Stimulated activated CD4-positive, alpha-beta T cell treated with anti-CD3 and anti-CD28 coated beads, Interleukin-4, amount 100 ng/mL, for 1 hour (primary cell): ENCODE measurements at places on chromosomes 2 and 18.

- DNase-seq: no peak
Observed at GRCh38 chr2:64338910-64339500, 115.0 kb upstream of the LGALSL start.

GRCh38 chr2:218885981-218886947, 5.6 kb downstream of the WNT10A start:
- no peak for DNase-seq

GRCh38 chr2:29074411-29074810, at the start of gene PCARE:
Gene PCARE (minus strand): TSS chr2:29074523. CDS start chr2:29074261, 262 bp downstream.
- DNase-seq: no peak

DNA sequence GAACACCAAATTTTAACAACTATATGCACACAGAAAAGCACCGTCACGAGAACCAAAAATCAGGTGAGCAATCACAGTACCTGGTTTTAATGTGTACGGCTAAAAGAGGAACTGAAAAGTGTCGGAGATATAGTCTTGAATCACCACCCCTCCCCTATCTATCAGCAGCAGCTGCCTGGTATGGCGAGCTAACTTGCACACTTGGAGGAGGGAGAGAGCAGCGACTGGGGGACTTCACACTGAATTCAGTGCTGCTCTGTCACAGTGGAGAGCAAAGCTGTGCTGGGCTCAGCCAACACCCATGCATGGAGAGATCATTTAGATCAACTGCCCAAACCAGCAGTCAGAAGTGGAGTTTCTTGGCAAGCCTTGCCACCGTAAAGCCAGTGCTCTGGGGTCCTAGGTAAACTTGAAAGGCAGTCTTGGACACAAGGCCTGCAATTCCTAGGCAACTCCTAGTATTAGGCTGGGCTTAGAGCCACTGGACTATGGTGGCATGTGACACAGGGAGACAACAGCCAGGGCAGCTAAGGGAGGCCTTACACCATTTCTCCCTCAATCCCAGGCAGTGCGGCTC, 89.2 kb upstream of the CD226 start:
- no peak for DNase-seq

DNA sequence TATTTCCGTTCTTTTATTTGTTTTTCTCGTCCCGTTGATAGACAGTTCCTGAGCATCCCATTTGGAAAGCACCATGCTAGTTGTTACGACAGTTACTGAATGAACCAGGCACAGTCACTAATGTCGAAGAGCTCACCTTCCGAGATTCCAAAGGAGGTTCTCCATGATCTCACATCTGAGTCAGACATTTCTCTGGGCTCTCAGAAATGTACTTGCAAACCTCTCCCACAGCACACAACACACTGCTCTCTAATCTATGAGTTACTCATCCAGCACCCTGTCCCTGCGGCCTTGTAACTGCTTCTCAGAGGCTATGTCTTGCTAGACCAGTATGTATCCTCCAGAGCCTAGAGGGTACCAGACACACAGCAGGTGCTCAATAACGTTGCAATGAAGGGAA, 174.7 kb downstream of the DNER start:
- DNase-seq: no peak
